ENCODE measurements at places on chromosomes 11 and 22. TPM values are rescaled to one million over a fixed set of nuclear protein-coding genes. Genes with fewer than 3 reads are reported as not detected.

GRCh38 chr11:68340003-68340767 lies 27.8 kb downstream of the LRP5 start:
- no peak for DNase-seq

SULT4A1 gene
- not detected for total RNA-seq

GRCh38 chr11:15327786-15328231 lies 213.1 kb downstream of the INSC start:
- peak; percentile 58 for DNase-seq

- no peak for DNase-seq
These were observed 66.9 kb downstream of the KCNQ1 start for GRCh38 chr11:2511421-2512369.

APLNR gene
- total RNA-seq: not detected

DNA sequence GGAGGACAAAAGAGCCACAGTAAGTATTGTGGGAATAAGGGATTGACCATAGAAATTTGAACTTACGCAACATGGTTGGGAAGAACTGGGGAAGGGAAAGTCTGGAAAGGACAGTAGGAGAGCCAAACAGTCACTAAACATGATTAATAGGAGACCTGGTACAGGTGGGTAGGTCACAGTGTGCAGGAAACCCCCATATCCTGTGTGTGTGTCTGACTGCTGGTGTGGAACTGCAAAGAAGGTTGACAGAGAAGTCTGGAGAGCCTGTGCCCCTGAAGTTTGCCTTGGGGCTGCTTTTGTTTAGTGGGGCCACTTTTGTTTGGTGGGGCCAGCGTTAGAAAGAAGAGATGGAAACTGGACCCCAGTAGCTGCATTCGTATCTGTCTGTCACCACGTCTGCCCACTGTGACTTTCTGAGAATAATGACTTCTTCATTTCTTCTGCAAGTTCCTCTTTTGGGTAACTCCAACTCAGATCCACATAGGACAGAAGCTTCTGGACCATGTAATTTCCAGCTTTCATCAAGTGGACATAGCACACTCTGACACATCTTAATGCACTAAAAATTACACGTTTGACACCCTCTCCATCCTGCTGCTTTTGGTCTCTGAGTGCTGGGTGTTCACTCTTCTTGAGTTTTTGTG lies 126.8 kb upstream of the RAG2 start:
- DNase-seq: no peak

- no peak for DNase-seq
These were observed 43.4 kb upstream of the TSKU start for GRCh38 chr11:76739798-76740197.

DNA sequence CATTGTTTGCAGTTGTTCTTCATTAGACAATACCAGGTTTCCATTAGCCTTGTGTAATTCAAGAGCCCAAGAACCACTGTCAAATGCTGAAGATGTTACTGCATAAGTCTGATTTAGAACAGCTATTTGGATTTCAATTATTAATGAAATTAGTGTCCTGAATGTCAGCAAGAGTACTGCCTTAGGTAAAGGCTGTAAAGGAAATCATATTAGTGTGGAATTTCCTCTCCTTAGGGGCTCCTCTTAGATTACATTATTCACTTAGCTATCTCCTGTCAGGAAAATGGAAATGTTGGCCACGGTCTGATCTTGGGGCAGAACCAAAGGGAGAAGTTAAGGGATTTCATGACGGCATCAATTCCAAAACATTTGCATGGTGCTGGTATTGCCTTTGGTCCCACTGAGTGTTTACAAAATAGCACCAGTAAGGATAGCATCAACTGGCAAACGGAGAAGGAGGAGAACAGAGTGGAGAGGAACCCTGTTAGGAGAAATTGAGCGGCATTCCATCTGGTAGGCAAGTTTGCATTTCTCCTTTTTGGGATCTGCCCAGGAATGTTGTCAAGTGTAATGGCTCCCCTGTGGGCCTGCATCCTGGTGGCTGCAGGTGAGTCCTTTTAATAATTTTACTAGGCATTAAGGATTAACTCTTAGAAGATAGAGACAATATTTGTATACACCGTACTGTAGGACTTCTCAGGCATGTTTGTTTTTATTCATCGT lies at the start of gene HTR3B:
Gene HTR3B (plus strand): TSS at position 418 of the 723 bp plus-strand sequence. CDS start 138 bp downstream, at position 556.
- no peak for DNase-seq

SPON1 gene
- 0.14 TPM for total RNA-seq
